Stimulated activated CD4-positive, alpha-beta T cell treated with anti-CD3 and anti-CD28 coated beads, Interleukin-15, amount 100 ng/mL, for 1 hour (primary cell): ENCODE measurements at places on chromosomes 7 and 10.

DNA sequence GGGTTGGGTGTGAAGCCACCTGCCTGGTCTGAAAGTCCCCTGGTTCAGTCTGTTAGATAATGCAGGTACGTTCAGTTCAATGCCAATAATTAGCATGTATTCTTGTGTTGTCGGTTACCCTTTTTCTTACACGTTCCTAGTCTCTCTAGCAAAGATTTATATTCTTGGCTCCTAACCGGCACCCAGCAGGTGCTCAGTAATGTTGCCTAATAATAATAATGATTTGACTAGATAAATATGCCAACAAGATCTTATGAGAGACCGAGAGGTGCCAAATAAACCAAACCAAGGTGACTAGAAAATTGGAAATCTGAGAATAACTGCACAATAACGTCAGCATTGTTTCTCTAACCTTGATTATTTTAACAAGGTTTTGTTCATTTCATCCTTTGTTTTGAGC, 1.1 kb upstream of the SMIM30 start:
- no peak for DNase-seq

DNA sequence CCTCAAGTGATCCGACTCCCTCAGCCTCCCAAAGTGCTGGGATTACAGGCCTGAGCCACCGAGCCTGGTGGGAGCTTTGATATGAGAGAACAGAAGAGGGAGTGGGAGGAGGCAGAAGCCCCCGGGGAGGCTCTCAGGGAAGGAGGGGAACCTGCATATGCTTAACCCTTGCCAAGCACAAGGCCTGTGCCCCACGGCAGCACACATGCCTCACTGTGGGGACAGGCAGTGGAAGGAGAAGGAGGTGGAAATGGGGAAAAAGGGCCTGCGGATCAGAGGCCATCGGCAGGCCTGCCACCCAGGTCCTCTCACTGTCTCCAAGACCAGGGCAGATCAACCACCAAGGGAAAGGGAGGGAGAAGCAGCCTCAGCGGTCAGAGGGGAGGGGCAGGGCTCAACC, 7.2 kb upstream of the GRID1 start:
- no peak for DNase-seq

- DNase-seq, result no peak
These were observed 87.0 kb downstream of the SUGCT start for GRCh38 chr7:40221836-40222235.

- no peak for DNase-seq
These were observed 58.2 kb downstream of the GLRX3 start for GRCh38 chr10:130194194-130194990.

- no peak for DNase-seq
These were observed 38.1 kb downstream of the CDHR3 start for GRCh38 chr7:106001196-106001595.

- DNase-seq, result no peak
These were observed 13.9 kb downstream of the MMRN2 start for GRCh38 chr10:86943316-86944030.

DNA sequence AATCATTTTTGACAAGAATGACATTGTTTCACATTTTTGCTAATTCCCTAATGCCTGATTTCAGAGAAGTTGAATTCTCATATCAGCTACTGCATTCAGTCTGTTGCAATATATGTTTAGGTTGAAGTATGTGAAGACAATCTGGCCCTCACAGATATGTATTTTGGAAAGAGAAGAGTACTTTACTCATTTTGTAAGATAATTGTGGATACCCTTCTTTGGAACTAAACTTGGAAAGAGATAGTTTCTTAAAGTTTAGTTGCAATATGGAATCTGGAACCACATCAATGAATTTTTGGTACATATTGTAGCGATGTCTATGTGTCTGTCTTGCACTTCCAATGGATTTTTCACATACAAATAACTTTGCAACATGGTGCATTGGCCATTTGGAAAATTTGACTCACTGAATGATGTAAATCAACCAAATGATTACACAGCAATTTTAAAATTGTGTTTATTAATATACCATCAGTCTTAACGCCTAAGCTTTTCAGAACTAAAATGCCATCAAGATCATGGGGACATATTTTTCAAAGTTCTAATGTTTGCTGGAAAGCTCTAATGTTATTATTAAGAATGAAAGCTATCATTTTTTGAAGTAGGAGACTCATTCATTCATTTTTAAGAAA, 39.3 kb upstream of the TMEM26 start:
- DNase-seq, result no peak

DNA sequence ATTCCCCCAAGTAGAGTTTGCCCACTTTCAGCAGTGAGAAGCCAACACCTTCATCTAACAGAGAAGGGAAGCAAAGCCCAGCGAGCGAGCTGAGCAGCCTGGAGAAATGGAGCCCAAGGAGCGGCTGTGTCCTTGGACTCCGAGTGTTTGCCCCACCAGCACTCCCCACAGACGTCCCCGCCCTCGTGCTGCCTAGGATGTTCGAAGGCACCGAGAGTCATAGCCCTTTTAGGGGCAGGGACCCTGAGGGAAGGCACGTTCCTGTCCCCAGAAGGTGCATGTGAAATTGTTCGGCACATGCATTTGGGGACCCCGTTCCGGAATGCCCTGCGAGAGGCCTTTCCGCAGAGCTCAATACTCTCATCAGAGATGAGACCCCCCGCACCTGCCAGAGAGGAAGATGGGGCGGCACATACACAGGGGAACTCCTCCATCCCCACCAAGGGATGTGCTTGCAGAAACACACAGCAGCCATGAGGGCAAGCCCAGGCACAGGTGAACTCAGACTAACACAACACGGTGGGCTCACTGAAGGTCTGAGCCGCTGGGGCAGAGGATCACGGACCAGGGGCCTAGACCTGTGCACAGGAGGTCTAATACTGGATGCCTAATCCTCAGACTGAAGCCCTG, 131.0 kb downstream of the DLG5 start:
- no peak for DNase-seq

DNA sequence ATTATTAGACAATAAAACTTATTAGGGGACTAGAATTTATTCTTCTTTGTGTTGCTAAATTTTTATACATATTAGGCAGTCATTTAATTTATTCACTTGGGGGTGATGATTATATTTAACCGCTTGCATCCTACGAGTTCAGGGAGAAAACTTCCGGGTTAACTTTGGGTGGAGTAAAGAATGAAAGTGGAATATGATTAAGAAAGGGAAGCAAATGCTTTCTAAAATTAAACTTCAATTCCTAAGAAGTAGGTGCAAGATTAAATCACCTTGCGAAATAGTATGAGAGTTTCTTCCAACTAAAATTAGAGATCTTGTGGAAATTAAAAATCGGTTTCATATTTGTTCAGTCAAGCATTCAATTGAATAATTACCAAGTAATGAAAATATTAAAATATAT, 33.5 kb downstream of the MRC1 start:
- DNase-seq, result no peak

DNA sequence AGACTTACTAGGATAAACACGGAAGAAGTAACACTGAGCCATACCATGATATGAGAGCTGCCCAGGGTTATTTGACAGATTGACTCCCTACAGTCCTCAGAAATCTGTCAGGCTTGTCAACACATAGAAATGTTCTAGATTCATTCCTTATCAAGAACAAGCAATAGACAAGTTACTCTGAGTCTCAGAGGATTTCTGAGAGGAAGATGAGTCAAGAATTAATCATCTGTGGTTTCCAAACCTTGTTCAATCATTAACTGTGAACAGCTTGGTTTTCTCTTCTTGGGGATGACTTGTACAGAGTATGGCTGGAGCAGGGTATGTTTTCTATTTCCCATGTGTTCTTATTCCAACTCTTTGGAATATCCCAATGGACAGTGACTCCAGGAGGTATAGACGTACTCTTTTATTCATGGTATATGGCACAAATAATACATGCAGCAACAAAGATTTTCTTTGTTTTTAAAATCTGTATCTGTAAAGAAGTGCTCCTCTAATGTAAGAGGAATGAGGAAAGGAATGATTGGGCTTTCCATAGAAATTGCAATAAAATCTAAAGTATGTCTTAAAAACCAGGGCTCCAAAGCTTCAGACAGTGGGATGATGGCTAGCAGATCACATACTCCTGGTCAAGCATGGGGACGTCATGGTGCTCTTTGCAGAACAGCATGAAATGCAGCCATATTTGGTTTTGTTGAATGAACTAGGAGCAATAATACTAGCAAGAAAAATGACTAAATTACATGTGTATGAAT, 11.9 kb upstream of the SFR1 start:
- no peak for DNase-seq

DNA sequence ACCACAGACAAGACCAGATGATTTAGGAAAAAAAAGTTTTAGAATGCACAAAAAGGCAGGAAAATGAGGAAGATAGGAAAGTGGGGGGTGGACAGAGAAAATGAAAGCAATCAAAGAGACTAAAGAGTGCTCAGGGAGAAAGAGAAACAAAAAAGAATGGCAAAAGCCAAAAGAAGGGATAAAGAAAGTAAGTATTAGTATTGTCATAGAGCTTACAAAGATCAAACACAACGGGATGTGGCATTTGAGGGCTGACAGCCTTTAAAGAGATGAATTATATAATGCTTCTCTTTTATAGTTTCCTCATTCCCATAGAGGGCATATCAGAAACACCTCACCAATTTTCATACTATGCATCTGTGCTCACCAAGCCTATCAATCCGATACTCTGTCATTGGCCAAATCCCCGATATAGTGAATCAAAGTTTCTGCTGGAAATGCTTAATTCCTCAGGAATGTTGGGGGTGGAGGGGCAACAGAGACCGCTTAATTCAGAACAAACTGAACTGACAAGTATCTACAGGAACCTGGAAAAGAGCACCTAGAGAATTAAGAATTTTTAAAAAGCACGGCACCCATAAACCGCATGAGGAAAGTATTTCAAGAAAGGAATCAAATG, 2.7 kb downstream of the COG5 start:
- no peak for DNase-seq

GRCh38 chr7:101671371-101672356, 42.6 kb upstream of the MYL10 start:
- no peak for DNase-seq

DNA sequence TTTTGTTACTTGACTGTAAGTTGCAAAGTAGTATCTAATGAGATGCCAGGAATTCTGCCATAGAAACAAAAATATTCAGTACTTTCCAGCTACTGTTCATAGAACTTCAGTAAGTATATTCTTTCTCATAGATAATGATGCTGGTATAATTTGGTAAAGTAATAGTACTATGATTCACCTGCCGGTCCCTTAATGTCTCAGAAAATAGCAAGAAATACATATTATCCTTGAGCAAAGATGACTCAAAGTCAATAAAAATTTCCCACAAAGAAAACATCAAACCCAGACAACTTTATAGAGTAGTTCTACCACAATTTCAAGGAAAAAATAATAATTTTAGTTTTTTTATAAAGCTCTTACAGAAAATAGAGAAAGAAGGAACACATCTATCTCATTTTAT, 105.4 kb downstream of the EPDR1 start:
- no peak for DNase-seq

DNA sequence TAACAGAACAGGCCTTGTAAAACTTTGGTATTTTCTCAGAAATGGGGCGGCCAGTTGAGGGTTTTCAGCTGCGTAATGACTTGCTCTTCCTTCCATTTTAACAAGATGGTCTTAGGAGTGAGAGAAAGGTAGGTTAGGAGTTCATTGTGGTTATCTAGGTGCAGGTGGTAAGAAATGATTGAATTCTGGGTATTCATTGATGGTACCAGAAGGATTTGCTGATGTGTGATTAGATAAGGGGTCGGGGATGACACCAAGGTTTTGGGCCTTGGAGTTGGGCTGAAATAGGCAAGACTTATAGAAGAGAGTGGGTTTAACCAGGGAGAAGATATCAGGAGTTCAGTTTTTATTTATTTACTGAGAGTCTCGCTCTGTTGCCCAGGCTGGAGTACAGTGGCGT, 2.6 kb downstream of the MDH2 start:
- DNase-seq, result no peak

GRCh38 chr10:79981450-79982361, 32.8 kb upstream of the SFTPD start:
- no peak for DNase-seq

DNA sequence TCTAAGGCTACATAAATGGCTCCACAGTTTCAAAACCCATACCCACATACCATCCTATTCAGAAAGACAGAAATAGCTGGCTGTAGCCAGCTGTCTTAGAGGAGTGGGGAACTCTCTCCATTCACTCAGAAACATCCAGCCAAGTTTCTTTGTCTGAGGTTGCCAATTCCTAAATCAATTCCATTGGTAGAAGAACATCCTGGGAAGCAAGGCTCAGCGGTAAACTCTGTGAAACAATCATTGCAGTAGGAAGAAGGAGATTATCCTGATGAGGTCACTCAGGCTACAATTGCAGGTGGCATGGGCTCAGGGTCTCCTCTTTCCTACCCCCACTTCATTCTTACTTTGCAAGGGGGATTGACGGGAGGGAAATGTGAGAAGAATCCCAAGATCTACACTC, 154.0 kb downstream of the ETV1 start:
- no peak for DNase-seq

DNA sequence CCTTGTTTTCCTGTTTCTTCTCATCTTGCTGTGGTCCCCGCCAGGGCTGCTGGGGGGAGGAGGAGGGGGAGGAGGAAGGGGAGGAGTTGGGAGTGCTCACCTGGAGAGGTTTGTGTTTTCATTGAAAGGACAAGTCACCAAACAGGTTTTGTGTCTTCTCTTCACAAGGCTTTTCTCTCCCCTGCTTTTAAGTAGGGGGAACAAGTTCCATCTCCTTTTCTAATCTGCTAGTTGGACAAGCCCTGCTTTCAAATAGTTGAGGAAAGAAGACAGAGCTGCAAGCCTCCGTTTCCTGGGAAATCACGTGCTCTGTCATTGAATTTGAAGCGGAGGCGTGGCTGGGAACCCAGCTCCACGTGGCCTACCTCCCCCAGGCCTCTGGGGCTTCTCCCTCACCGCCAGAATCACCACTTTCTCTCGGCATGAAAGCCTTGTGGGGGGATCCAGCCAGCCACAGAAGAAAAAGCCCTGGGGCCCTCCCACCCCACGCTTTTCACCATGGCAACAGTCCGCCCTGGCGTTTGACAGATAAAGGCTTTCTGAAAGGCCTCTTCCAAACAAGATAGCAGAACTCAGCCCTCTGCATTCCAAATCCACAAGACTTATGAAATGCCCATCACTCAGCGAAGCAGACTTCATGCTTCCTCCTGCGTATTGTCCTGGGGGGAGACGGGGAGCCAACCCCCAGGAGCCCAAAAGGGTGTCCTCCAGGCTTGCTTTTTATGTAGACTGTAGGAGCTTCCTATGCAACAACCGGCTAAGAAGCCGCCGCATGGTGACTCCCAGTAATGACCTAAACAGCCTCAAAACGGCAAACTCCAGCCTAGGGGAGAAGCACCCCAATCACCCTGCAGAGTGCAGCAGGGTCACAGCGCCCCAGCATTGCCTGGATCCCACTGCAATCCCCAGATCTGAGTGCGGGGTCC, 51.7 kb downstream of the PROSER2 start:
- no peak for DNase-seq

DNA sequence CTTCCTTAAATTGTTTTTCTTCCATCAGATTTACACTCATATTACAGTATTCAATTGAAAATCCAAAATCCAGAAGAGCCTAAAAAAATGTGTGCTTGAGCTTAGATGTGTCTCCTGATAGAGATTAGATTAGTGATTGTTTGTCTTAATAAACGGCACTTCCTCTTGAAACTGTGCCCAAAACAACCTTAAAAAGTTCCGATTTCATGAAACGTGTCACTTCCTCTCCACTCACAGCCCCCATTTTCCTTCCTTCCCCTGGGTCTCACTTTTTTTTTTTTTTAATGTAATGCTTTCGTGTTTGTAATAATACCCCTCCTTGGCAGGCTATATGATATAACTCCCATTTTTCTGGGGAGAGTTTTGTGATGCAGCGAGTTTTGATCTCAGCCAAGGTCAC, 114.8 kb upstream of the ADO start:
- no peak for DNase-seq
